ENCODE measurements at places on chromosomes 3 and 15.

GRCh38 chr3:46375218-46375617, 4.5 kb downstream of the CCR5 start:
- no peak for DNase-seq

GRCh38 chr3:182330646-182331045, 462.7 kb upstream of the ATP11B start:
- DNase-seq: no peak

DNA sequence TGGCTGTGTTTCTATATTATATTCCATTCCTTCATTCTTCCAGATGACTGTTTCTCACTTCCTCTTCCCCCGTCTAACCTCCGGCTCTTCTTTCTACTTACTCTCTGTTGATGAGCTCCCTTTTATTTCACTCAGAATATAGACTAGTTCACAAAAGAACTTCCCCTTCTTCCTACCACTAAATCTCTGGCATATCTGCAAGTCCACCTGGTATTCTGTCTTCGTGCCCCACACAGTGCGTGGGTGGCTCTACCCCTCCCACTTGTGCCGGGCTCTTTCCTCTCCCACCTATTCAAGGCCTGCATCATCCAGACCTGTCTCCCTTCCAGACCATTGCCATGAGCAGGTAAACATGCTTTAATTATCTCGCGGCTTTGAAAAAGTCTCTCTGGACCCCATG, 73.0 kb downstream of the SCN10A start:
- DNase-seq: no peak

GRCh38 chr15:75029378-75030022, 6.1 kb downstream of the PPCDC start:
- peak; percentile 95 for DNase-seq

GRCh38 chr3:123385001-123385401, 63.9 kb downstream of the ADCY5 start:
- no peak for DNase-seq

- DNase-seq: no peak
Observed at GRCh38 chr15:21260966-21261395, 179.3 kb downstream of the POTEB3 start.

- no peak for DNase-seq
Observed at GRCh38 chr15:71515375-71516186, 294.8 kb upstream of the NR2E3 start.

DNA sequence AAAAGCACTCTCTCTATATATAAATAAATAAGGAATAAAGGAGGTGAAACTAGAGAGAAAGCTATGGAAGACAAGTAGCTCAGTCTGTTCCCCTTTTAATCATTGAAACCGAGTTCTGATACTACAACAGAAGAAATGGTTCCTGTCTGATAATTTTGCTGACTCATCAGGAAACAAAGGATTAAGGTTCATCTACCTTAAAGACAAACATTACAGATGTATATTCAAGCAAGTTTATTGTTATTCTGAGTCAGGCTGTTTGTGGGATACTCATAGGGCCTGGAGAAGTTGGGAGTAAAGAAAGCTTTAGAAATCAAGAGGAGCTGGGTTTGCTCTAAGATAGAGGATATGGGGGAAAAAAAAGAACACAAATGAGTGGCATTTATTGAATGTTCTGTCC, 566.0 kb downstream of the ROBO2 start:
- no peak for DNase-seq

DNA sequence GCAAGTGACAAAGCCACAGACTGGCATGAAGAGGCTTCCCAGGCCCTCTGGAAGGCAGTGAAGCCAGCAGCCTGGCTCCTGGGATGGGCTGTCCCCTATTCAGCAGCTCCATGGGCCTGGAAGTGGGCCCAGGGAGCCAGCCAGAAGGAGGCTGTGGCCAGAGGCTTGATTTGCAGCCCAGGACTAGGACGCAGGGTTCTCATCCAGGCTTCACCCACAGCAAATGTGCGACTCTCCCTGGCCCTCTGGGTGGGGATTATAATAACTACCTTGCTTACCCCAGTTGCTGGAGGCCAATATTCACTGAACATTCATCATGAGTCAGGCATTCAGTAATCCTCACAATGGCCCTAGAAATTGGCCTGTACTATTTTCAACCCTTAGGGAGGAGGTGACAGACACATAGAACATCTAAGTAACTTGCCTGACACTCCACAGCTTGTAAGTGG, 24.6 kb upstream of the SRP14 start:
- DNase-seq: no peak

- DNase-seq: peak; percentile 2
Observed at GRCh38 chr3:46671541-46672348, 21.7 kb downstream of the ALS2CL start.
